Effector CD4-positive, alpha-beta T cell (primary cell): ENCODE measurements at places on chromosomes 5 and 9.

- no peak for DNase-seq
These were observed 27.0 kb downstream of the MRPL36 start for GRCh38 chr5:1772634-1773033.

GRCh38 chr5:81283976-81284375 is 17.4 kb upstream of the ZCCHC9 start:
- DNase-seq = no peak

GRCh38 chr9:10228082-10228481 is 384.7 kb downstream of the PTPRD start:
- DNase-seq = no peak

DNA sequence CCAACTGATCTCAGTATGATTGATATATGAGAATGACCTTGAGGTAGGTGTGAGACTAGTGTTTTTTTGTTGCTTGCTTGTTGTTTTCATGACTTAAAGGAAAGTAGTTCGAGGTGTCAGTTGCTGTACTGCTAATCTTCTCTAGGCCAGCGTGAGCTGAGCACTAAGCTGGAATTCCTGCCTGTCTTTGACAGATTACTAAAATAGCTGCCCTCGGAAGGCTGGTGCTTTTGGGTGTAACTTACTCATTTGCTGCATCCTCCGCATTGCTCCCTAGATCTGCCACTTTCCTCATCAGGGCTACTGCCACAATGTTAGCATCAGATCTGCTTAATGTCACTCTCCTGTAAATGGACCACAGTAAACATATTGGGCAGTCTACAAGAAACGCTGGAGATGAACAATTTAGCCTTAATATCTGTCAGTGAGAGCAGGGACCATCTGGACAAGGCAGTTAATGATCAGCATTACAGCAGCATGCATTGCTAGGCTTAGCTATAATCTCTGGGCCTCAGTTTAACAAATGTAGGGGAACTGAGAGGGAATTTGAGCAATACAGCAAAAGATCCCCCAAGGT is 106.6 kb upstream of the CDH6 start:
- no peak for DNase-seq

DNA sequence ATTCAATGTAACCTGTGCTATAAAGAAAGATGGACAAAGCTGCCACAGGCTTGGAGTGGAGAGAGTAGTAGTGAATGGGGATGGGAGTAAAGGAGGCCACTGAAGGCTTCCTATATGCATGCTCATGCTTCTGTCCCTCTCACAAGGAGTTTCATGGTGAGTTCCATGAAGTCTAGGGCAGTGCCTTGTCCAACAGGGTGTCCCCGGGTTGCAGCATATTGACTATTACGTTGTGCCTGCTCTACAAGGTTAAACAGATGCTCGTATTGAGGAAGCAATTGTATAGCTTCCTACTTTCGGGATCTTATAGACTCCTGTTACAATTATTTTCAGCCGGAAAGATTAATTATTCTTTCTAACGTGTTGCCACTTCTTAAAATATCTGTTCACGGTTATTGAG is 129.1 kb upstream of the PIK3R1 start:
- DNase-seq = no peak

GRCh38 chr5:96714450-96714849 is 52.3 kb downstream of the CAST start:
- no peak for DNase-seq
